ENCODE measurements at places on chromosomes 2 and 18.

DNA sequence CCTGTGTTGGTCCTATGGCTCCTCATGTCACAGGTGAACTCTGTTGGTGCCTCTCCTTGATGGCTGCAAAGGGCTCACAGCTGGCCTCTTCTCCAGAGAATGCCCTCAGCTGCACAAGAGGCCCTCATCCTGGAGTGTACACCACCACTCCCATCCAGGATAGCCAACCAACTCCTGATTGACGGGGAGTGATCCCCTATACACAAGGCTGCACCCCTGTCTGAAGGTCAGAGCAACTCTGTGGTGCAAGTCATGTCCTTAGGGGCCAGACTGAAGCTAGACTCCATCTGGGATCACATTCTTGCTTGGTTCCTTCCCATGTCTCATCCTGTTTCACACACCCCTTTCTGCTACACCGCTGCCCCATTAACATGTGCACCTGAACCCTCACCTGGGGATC is 41.7 kb upstream of the ATL2 start:
- no peak for DNase-seq

DNA sequence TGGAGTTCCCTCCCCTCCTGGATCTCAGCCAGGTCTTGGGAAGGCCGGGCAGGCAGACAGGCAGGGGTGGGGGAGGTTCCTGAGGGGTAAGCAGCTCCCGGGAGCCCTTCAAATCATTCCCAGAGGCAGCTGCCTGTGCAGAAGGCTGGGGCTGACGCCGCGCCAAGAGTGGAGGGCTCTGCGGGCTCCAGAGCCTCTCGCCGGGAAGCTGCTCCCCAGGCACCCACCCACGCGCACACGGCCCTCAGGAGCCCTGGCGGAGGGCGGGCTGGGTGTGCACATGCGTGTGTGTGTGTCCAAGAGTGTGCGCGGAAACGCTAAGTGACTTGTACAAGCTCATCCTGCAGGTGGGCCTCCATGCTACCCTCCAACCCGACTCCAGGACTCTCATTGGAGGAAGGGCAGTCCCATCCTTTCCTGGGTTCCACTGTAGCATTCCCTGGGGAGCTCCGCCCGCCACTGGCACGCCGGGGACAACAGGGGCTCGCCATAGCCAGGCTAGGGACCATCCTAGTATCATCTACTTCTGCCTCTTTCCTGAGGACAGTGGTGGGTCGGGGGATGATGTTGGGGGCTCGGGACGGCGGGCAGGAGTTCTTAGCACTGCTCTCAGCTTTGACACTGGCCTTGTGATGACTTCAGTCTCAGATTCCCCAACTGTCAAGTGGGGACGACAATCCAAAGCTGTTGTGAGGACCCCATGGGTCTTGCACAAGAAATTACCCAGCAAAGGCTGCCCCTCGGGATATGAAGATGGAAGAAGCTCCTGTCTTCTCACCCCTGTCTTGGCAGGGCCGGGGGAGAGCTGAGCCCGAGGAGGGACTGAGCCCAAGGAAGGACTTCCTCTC is 50.3 kb downstream of the INHBB start:
- no peak for DNase-seq

- DNase-seq = no peak
These were observed 1082.0 kb downstream of the DSC3 start for GRCh38 chr18:29960539-29960938.

DNA sequence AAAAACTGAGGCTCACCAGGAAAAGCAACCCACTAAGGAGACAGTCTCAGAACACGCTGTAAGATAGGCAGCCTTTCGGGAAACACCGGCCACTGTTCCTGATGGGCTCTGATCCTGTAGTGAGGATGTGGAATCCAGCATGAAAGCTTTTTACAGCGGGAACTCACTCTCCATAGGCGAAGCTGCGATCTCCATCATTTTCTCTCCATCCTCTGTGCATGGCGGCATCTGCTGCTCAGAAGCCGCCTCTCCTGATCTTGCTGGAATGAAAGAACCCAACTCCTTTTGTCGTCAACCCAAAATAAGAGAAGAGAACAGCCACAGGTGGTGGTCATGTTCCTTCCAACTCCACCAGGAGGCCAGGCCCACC is 49.9 kb downstream of the TMEM18 start:
- DNase-seq = no peak

- DNase-seq = no peak
These were observed 37.2 kb downstream of the BOLA3 start for GRCh38 chr2:74110537-74110936.

- no peak for DNase-seq
These were observed 76.6 kb downstream of the ALK start for GRCh38 chr2:29844713-29845326.

GRCh38 chr2:69918401-69918800 is 3.5 kb downstream of the MXD1 start:
- DNase-seq = no peak

DNA sequence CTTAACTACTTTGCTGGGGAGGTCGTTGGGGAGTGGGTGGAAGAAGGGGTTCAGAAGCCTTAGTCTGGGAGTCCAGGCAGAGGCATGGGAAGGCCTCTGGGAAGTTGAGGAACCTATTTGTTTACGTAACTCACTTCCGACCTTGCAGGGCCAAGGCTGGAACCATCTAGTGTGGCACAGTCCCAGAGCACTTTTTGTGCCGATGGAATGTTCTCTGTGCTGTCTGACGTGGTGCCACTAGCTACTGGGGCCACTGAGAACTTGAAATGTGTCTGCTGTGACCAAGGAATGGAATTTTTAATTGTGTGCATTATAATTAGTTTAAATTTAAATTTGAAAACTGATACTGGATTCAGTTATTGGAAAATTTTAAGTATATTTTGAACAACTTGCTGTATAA is 139.7 kb downstream of the FAM161A start:
- no peak for DNase-seq

DNA sequence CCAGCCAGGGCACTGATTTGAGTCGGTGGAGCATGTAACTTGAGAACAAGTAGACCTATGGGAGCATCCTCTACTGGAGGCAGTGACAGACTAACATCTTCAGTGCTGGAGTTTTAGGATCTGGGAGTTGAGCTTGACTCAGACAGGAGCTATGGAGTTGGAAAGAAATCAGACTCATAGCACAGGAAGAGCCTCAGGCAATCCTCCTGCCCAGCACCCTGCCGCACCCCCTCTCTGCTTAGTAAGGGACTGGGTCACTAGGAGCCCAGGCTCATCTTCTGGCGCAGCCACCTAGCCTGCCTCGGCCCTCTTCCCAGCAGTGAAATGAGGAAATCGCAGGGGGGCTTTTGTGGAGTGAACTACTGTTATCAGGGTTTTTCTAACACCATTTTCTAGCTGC is 3.6 kb downstream of the ARID5A start:
- no peak for DNase-seq

DNA sequence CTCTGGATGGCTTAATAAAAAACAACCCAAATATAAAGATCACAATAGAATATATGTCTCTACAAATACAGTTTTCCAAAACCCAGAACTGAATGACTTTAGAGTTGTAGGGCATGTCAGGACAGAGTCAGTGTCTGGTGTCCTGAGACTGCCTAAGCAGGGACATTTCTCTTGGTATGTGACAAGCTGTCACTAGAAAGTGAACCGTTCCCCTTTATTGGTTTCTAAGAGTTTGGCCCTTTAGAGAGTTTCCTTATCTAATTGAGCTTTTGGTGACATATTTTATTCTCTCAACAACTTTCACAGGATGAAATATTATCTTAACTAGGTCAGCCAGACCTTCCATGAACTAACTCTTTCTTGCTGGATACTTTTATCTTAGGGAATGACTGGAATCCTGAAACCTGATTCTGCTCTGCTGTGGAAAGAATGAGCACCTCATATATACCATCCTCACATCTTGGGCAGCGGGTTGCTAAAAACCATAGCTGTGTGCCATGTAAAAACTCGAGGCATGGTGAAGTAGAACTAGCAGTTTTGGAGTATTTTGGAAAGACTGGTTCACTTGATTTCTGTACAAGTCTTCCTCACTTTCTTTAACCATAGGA is 54.8 kb downstream of the CAVIN2 start:
- DNase-seq = no peak

DNA sequence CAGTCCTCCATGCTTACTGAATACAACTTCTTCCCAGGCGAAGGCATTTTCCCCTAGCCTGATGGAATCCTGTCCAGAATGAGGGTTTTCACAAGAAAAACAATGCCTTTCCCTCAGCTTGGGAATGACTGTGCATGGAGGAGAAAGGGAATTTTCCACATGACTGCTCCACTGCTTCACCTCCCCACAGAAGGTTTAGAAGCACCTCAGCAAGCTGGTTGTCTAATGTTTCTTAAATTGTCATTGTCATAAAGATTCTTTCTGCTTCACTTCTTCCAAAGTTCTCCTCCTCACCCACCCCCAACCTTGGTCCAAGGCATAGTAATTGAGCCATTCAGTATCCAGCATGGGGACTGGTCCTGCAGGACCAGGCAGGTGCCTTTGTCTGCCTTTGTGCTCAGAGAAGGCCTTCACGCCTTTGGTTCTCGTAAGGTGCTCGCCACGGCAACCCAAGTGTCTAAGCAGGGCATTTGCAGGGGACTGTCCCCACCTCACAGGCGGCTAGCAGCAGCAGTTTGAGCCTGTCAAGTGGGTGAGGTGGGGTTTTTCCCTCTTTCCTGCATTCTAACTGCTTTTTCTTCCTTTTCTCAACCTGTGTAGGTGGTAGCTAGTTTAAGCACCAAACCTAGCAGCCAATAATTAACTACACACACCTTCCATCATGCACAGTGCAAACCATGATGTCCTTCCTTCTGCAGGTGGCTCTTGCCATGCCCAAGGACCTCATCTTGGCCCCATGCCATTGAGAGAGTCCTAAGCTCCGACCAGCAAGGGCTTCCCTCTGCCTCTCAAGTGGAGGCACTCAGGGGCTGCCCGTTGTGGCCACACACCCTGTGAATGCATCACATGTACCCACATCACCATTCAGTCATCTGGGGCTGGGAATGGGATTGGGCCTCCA is 65.7 kb upstream of the BCL2L11 start:
- no peak for DNase-seq

DNA sequence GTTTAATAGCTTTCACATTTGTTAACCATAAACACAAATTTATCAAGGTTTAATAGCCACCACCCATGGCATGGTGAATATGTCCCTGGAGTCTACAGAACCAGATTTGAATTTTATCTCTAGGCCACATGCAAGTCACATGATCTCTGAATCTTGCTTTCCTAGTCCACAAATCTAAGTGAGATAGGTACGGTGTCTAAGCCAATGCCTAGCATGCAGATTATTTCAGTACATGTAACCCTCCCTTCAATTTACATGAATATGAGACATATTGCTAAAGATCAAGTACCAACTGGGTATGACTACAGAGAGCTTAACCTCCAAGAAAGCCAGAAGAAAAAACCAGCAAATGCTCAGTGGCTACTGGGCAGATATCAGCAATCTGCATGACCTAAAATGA is 10.0 kb downstream of the ZNF24 start:
- no peak for DNase-seq

GRCh38 chr18:27769152-27769551 is 407.8 kb downstream of the CDH2 start:
- DNase-seq = no peak

GRCh38 chr2:25331686-25332365 is 9.9 kb downstream of the DNMT3A start:
- DNase-seq = no peak

DNA sequence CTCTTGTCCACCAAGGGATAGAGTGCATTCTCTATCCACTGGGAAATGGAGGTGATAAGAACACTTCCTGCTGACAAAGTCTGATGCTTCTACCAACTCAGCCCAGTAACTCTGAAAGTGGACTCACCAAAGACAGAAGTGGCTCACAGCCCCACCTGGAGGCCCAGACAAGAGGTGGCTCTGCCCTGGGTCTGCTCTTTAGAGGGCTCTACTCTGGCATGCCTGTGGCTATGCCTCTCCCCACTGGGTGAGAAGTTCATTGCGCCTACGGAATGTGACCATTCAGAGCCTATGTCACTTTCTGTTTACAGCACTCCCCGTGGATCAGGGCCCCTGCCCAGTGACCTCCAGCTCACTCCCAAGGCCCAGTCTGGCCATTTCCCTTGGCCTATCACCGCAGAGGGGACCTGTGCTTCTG is 13.5 kb upstream of the XDH start:
- DNase-seq = no peak

DNA sequence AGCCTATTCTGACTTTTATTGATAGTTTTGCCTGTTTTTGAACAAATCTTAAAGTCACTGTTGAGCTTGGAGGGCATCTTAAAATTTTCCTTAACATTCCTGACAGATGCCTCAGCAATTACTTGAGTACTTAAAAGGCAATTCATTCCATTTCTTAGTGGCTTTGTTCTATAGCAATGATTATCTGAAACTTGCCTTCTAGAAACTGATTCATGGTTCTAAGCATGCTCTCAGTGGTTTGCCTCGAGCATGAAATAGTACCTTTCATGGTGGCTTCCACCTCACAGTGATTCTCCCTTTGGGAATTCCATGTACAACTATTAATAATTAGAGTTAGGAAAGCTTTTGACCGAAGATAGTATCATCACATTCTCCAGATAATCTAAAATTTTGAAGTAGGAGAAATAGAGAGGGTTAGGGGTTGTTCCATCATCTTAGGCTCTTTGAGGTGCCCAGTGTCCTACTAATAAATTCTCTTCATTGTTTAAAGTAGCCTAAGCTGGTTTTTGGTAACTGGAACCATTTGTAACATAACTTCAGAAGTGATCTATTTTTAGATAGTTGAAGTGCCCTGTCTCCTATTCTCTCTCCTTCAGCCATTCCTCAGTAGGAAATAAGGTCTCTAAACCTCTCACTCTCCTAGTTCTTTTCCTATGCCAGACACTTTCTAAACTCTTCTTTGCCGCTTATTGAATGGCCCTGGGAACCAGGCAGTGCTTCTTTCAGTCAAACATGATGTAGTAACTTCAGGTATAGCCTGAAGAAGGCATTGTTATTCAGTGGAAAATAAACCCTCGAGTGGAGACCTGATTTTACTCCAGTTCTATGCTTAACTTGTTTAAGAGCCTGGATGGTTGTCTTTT is 156.1 kb downstream of the HAUS1 start:
- DNase-seq = no peak

DNA sequence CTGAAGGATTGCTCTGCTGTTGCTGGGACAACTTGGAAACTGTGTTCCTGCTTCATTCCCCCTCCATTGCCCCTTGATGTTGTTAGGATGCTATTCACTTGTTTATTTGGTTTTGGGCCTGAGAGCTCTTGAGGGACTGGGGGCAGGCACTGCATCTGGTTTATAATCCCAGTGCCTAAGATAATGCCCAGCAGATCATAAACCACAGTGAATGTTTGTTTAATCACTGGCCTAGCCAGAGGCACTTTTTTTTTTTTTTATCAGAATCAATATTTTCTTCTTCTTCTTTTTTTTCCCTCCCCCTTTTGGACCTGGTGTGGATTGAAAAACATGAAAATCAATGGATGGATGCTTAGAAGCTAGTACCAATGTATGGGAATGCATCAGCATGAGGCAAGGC is 38.1 kb downstream of the KCNS3 start:
- no peak for DNase-seq

DNA sequence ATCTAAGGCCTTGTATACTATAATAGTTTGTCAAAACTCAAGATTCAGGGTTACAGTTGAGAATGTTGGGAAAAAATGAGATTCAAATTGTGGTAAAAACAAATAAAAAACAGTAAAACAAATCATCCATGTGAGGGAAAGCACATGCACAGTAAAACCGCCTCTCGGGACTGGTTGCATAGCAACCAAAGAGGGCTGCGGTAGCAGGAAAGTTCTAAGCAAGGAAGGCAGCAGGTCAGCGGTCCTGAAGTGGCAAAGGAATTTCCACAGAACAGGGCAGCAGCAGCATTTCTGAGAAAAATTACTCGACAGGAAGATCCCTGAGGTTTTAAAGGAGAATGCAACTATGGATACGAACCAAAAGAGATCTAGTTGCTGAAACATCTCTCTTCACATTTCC is 93.7 kb downstream of the DYNAP start:
- peak; percentile 61 for DNase-seq

- no peak for DNase-seq
These were observed 774 bp upstream of the FZD7 start for GRCh38 chr2:202032846-202033316.

All from smooth muscle cell of the brain vasculature (primary cell).